A549 treated with RU486 at 1 μM for 4 hours (cell line): ENCODE measurements at places on chromosomes 2 and 18. TPM values are rescaled to one million over a fixed set of nuclear protein-coding genes. Genes with fewer than 3 reads are reported as not detected.

Gene PSMA8
- not detected in 5 replicates for total RNA-seq

Gene DPP4
- total RNA-seq: 0.30 to 0.71 TPM (median 0.62 TPM) in 5 replicates

Gene TUBB8B
- total RNA-seq: 0.32 TPM in 1 of 5 replicates, not detected in the others

Gene UGT1A4
- 0.05 to 0.10 TPM in 2 of 5 replicates, not detected in the others for total RNA-seq

Gene SPATA3
- total RNA-seq: not detected in 5 replicates

Gene RND3
- total RNA-seq: 56.1 to 75.4 TPM (median 67.3 TPM) in 5 replicates

Gene ZNF142
- total RNA-seq: 12.5 to 17.7 TPM (median 15.2 TPM) in 5 replicates

Gene GALNT13
- total RNA-seq: 7.5 to 12.4 TPM (median 10.0 TPM) in 5 replicates

Gene PLEK
- total RNA-seq: not detected in 5 replicates

Gene CHRNG
- total RNA-seq: not detected in 5 replicates

Gene TMEM182
- total RNA-seq: 3.6 to 5.7 TPM (median 3.7 TPM) in 5 replicates

Gene CELF4
- not detected in 5 replicates for total RNA-seq

Gene RGPD4
- total RNA-seq: 0.05 to 0.10 TPM (median 0.06 TPM) in 4 of 5 replicates, not detected in the other

Gene UGT1A5
- not detected in 5 replicates for total RNA-seq

Gene IL1RL1
- total RNA-seq: 0.90 to 1.2 TPM (median 1.0 TPM) in 5 replicates

Gene CFLAR
- 70.8 to 82.4 TPM (median 78.8 TPM) in 5 replicates for total RNA-seq

Gene LBX2
- 2.7 to 4.1 TPM (median 3.4 TPM) in 5 replicates for total RNA-seq

Gene RESP18
- total RNA-seq: not detected in 5 replicates

Gene CNTNAP5
- total RNA-seq: not detected in 5 replicates

Gene SLC30A3
- total RNA-seq: 2.5 to 3.8 TPM (median 3.8 TPM) in 5 replicates

Gene KHK
- 6.9 to 9.7 TPM (median 8.9 TPM) in 5 replicates for total RNA-seq

Gene LIMS1
- 42.2 to 66.1 TPM (median 52.5 TPM) in 5 replicates for total RNA-seq

Gene FAM237A
- not detected in 5 replicates for total RNA-seq

Gene GPR45
- total RNA-seq: not detected in 5 replicates

Gene GTF2A1L
- not detected in 5 replicates for total RNA-seq

Gene TOGARAM2
- 0.09 to 0.20 TPM (median 0.18 TPM) in 4 of 5 replicates, not detected in the other for total RNA-seq

Gene GPBAR1
- total RNA-seq: 0.09 to 0.21 TPM (median 0.13 TPM) in 4 of 5 replicates, not detected in the other

Gene PMAIP1
- 9.8 to 16.3 TPM (median 13.2 TPM) in 5 replicates for total RNA-seq

Gene GPR35
- total RNA-seq: 0.32 to 1.1 TPM (median 0.87 TPM) in 5 replicates

Gene LYPD6
- 0.03 to 0.07 TPM (median 0.06 TPM) in 4 of 5 replicates, not detected in the other for total RNA-seq

Gene CTAGE1
- total RNA-seq: not detected in 5 replicates

Gene ABCG5
- not detected in 5 replicates for total RNA-seq

Gene RFX8
- total RNA-seq: not detected in 5 replicates

Gene AKAIN1
- total RNA-seq: not detected in 5 replicates

Gene DPP10
- not detected in 5 replicates for total RNA-seq

Gene CNGA3
- 0.02 to 0.06 TPM in 2 of 5 replicates, not detected in the others for total RNA-seq

Gene RTP5
- not detected in 5 replicates for total RNA-seq

Gene THAP4
- total RNA-seq: 61.7 to 88.3 TPM (median 82.6 TPM) in 5 replicates

Gene MEIS1
- total RNA-seq: 1.7 to 3.8 TPM (median 2.0 TPM) in 5 replicates

Gene IL36B
- total RNA-seq: not detected in 5 replicates

Gene RAMP1
- total RNA-seq: not detected in 5 replicates

Gene ALK
- not detected in 5 replicates for total RNA-seq

Gene FNDC4
- 2.1 to 5.5 TPM (median 4.2 TPM) in 5 replicates for total RNA-seq

Gene TIGD1
- 4.0 to 5.3 TPM (median 5.0 TPM) in 5 replicates for total RNA-seq

Gene POTEJ
- not detected in 5 replicates for total RNA-seq

Gene LRATD1
- total RNA-seq: 0.06 to 0.07 TPM in 2 of 5 replicates, not detected in the others

Gene DLGAP1
- total RNA-seq: 0.03 to 0.10 TPM in 2 of 5 replicates, not detected in the others

Gene GRB14
- 3.5 to 6.5 TPM (median 5.2 TPM) in 5 replicates for total RNA-seq

Gene C2orf81
- 1.9 to 3.5 TPM (median 3.2 TPM) in 5 replicates for total RNA-seq

Gene TMEM178A
- total RNA-seq: 0.10 to 0.20 TPM (median 0.15 TPM) in 3 of 5 replicates, not detected in the others

Gene ABCA12
- 0.14 to 0.42 TPM (median 0.22 TPM) in 5 replicates for total RNA-seq

Gene CTNNA2
- total RNA-seq: 0.13 to 0.89 TPM (median 0.22 TPM) in 5 replicates

Gene SYT4
- total RNA-seq: not detected in 5 replicates

Gene CCL20
- 3.0 to 5.8 TPM (median 4.3 TPM) in 5 replicates for total RNA-seq

Gene COBLL1
- 2.7 to 4.4 TPM (median 4.0 TPM) in 5 replicates for total RNA-seq

Gene SNTG2
- total RNA-seq: not detected in 5 replicates

Gene MAB21L4
- total RNA-seq: 0.08 to 0.17 TPM (median 0.09 TPM) in 3 of 5 replicates, not detected in the others

Gene LPIN2
- 12.8 to 19.1 TPM (median 18.1 TPM) in 5 replicates for total RNA-seq
